Mucosa of gallbladder (tissue), 1 donor: ENCODE measurements at places on chromosomes 1 and 21. TPM values are rescaled to one million over a fixed set of nuclear protein-coding genes. Genes with fewer than 3 reads are reported as not detected.

AGMAT gene
- 2.8 TPM for total RNA-seq

ERVH48-1 gene
- not detected for total RNA-seq

CYP4A22 gene
- total RNA-seq, result 0.86 TPM

DNA sequence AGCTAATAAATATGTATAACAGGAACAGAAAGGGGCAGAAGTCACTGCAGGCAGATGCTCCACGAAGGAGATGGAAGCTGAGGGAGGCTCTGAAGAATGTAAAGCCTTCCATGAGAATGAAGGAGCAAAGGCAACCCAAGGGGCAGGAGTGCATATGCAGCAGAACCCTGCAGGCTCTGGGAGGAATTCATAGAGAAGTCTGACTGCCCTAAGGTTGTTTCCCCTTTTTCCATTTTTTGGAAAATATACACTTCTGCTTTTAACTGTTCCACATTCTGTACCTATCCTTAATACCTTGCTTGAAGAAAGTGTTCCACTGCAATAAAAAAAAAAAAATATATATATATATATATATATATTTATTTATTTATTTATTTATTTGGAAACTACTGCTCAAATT is 69.6 kb downstream of the CD34 start:
- no peak for DNase-seq

PWP2 gene
- total RNA-seq, result 6.2 TPM

SLC26A9 gene
- 1.3 TPM for total RNA-seq
